ENCODE measurements at places on chromosomes 12 and 14.

- no peak for DNase-seq
Measured at GRCh38 chr12:99130808-99131553, 485.9 kb downstream of the APAF1 start.

GRCh38 chr12:68958322-68958721, 25.4 kb upstream of the CPM start:
- DNase-seq, result peak; percentile 1

GRCh38 chr14:97641827-97642226, 844.6 kb downstream of the VRK1 start:
- no peak for DNase-seq

DNA sequence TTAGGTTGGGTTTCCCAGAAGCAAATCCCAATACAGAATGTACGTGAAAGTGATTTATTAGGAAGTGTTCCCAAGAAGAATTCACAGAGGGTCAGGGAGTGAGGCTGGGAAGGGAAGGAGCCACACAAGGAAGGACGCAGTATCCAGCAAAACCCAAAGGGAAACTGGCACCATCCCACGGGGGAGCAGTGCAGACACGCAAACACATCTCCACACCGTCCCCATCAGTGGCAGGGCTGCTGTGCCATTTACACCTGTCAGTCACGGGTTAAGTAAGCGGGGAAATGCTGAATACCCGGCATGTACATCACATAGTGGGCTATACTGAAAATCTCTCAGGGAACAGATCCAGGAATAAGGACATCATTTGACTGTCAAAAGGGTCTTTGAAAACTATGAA, 93.9 kb downstream of the SLC38A1 start:
- DNase-seq, result no peak

GRCh38 chr14:99672506-99673304, 11.4 kb upstream of the CYP46A1 start:
- no peak for DNase-seq

- no peak for DNase-seq
Measured at GRCh38 chr12:19190292-19191031, 60.9 kb downstream of the PLEKHA5 start.

- no peak for DNase-seq
Measured at GRCh38 chr12:105419606-105420005, 89.1 kb downstream of the C12orf75 start.

All from stimulated activated CD4-positive, alpha-beta T cell treated with anti-CD3 and anti-CD28 coated beads, Interleukin-1b, Interleukin-23, amount 100 ng/mL, for 1 hour (primary cell).